ENCODE measurements at places on chromosomes 2 and 18.

GRCh38 chr2:240245184-240245583 lies 104.7 kb upstream of the OTOS start:
- DNase-seq, result no peak

DNA sequence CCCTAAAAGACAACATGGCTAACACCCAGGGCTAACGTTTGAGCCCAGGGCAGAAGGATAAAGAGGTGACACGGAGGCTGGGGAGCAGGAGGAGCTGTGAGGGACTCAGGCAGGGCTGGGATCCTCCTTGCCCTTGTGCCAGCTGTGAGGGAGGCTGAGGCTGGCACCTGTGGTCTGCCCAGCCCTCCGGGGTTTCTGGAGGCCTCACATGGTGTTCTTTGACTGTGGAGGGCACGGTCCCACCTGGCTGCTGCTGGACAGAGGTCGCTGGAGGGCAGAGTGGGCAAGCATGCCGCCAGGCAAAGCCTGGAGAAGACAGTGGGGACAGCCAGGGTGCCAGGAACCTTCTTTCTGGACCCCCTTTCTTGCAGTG lies 26.8 kb upstream of the CNNM3 start:
- DNase-seq, result no peak

GRCh38 chr2:11250400-11251196 lies 93.8 kb downstream of the ROCK2 start:
- no peak for DNase-seq

DNA sequence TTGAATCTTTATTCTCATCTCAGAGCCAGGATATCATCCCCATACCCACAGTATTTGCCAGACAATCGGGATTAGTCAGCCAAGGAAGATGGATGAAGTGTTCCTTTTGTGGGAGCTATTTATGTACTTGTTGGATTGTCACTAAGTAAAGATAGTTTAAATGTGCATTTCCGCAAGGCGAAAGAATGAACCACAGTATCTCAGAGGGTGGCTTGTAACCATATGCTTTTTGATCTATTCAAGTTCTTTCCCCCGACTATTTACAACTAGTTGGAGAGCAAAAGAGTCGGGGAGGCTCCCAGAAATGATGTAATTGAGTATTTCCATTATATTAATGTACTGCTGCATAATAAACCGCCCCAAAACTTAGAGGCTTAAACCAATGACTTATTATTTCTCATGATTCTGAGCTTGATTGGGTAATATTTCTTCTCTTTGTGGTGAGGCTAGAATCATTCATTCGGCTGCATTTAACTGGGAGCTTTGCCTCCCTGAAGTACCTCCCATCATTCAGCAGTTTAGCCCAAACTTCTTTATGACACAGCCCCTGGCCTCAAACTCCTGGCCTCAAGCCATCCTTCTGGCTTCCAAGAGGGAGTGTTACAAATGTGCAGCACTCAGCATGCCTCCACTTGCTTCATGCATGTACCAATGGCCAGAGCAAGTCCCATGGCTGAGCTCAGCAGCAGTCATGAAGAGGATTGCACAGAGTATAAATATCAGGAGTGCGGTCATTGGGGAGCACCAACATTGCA lies 423.7 kb downstream of the METTL4 start:
- no peak for DNase-seq

DNA sequence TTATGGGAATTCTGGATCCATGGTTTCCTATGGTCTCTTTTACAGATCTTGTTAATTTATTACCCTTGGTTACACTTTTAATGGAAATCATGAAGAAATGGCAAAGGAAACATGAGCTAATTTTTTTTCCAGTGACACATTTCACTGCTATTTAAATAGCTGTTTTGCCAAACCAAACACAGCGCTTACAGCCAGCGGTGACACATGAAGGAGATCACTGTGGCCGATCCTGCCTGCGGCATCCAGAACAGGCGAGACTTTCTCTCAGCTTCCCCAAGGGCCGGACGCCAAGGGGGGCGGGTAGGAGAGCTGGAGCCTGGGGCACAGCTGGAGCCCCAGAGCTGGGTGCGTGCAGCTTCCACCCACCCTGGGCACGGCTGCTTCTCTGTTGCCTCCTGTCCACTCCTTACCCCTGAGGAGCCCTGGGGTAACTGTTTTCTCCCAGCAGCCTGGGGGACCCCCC lies 81.4 kb upstream of the PKDCC start:
- no peak for DNase-seq

GRCh38 chr2:196096264-196096663 lies 27.6 kb upstream of the DNAH7 start:
- DNase-seq, result no peak

- DNase-seq, result no peak
Observed at GRCh38 chr2:201273330-201273983, 13.1 kb downstream of the CASP8 start.

- DNase-seq, result no peak
Observed at GRCh38 chr2:201709049-201709448, 10.6 kb upstream of the MPP4 start.

GRCh38 chr2:111946294-111947114 lies 48.1 kb downstream of the MERTK start:
- peak; percentile 32 for DNase-seq

- DNase-seq, result no peak
Observed at GRCh38 chr2:119259296-119259860, 35.7 kb downstream of the STEAP3 start.

GRCh38 chr2:85959826-85960225 lies 71.0 kb upstream of the ST3GAL5 start:
- DNase-seq, result no peak

DNA sequence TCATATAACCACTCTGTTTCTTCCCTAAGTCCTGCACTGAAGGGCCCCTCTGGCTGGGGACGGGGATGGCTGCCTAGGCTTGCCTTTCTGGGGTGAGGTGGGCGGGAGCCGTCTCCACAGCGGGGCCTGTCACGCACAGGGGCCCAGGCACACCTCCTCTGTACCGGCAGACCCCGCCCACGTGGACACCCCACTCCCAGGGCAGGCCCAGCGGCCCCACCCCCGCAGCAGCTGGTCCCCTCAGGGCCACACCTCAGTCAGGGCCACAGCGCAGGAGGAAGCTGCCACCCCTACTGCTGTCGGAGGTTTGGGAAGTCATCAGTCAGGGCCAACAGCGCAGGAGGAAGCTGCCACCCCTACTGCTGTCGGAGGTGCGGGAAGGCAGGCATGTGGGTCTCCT lies 257.6 kb upstream of the RAB6C start:
- DNase-seq, result no peak

DNA sequence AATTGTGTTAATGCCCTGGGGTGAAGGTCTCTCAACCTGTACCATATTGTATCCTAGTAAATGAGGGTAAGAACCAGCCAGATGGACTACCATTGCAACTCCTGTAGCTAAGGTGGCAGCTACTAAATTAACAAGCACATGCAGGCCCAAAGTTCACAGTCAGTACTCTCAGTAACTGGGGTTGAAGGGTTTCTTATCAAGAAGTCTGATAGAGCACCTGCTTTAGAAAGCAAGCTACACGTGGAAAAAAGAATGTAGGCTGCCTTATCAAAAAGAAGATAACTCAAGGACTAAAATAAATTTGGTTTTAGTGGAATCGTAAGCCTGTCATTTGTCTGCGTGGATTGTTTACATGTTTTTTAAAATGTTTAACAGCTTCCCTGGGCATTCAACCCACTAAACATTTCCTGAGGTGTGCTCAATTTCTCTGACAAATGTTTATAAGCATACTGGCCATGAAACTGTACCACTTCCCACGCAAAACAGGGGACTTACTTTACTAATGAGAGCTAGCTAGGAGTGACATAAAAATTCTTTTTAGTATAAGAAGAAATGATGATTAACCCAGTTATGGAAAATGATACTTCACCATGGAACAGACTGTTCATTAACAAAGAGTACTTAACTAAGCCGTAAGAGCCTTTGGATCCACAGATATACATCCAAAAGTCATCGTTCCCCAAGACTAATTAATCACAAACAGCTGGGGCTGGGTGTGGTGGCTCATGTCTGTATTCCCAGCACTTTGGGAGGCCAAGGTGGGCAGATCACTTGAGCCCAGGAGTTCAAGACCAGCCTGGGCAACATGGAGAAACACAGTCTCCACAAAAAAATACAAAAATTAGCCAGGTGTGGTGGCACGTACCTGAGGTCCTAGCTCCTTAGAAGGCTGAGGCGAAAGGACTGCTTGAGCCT lies 36.5 kb downstream of the LPIN2 start:
- DNase-seq, result no peak

- DNase-seq, result peak; percentile 6
Observed at GRCh38 chr2:188524519-188525113, 232.9 kb downstream of the GULP1 start.

GRCh38 chr2:103361712-103362111 lies 599.9 kb downstream of the TMEM182 start:
- no peak for DNase-seq

DNA sequence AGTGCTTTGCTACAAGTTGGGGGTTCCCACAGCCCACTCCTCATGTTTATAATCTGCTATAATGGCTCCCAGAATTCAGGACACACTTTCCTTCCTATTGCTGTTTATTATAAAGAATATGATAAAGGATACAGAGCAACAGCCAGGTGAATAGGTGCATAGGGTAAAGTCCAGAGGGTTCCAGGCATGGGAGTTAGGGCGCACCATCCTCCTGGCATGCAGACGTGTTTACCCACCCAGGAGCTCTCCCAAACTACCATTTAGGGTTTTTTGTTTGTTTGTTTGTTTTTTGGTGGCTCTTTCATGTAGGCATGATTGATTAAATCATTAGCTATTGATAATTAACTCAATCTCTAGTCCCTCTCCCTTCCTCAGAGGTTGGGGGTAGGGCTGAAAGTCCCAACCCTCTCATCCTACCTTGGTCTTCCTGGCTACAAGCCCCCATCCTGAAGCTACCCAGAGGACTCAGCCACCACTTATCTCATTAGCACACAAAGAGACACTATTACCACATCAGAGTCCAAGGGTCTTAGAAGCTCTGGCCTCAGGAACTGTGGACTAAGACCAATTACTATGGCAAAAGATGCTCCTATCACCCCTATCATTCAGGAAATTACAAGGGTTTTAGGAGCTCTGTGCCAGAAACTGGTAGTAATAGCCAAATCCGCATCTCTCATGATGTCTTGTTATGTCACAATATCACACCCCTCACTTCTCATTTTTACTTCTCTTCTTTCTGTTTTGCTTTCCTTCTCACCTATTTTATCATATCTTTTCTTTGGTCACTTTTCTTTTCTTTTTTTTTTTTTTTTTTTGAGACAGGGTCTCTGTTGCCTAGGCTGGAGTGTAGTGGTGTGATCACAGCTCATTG lies 154.9 kb upstream of the TTC39C start:
- no peak for DNase-seq

DNA sequence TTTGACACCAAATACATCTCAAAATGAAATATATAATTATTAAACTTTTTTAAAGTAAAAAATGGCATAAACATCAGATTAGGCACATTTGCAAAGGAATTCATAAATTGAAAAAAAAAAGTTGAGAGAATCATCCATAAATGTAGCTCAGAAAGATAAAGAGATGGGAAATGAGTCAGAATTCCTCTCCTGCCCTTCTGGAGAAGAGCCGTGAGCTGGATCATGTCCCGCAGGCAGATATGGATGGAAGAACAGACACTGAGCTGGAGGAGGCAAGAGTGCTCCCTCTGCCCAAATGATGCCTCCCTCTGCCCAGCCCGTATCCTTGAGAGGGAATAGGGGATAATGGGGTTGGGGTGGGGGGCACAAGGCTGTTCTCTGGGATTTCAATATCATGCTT lies 190.9 kb downstream of the TFCP2L1 start:
- no peak for DNase-seq

- DNase-seq, result no peak
Observed at GRCh38 chr18:6734726-6735430, 5.4 kb downstream of the ARHGAP28 start.

DNA sequence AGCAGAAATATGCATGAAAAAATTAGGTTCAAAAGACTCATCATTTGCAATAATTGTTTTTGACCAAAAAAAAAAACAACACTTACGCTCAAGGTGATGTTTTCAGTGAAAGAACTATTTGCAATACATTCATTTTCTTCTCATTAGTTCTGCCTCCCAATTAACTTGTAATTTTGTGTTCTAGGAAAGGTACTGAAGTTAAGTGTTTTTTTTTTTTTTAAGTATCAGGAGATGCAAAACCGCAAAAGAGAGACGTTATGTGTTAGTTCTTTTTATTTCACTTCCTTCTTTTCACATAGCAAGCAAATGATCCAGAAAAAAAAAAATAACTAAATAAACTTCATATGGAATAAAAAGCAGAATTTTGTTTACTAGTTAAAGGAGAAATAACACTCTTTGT lies 735.2 kb upstream of the GCFC2 start:
- DNase-seq, result no peak

GRCh38 chr2:219626540-219626939 lies 890 bp upstream of the SLC4A3 start:
- DNase-seq, result no peak

GRCh38 chr2:240037358-240037757 lies 7.1 kb upstream of the OR6B2 start:
- DNase-seq, result no peak

- DNase-seq, result no peak
Observed at GRCh38 chr2:223877721-223878410, 40.5 kb upstream of the AP1S3 start.

GRCh38 chr2:33242845-33243244 lies 233.6 kb upstream of the RASGRP3 start:
- no peak for DNase-seq

- no peak for DNase-seq
Observed at GRCh38 chr2:174026122-174026845, 61.1 kb upstream of the SP3 start.

- no peak for DNase-seq
Observed at GRCh38 chr2:123095219-123095835, 929.8 kb upstream of the CNTNAP5 start.

DNA sequence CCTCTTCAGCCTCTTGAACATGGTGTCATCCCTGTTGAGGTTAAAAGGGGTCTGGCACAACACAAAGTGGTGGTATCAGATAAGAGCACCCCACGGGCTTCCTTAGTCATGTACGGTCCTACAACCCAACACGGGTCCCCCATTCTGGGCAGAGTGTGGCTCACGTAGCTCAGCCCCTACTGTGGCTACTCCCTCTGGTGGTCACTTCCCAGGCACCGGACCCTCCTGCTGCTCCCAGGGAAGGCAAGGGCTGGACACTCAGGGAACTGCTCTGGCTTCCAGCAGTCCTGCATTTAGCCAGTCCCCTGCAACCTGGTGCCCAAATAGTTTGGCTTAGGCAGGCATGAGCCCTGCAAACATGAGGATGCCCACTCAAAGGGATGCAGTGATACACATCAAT lies 58.6 kb downstream of the GALNT14 start:
- DNase-seq, result no peak

DNA sequence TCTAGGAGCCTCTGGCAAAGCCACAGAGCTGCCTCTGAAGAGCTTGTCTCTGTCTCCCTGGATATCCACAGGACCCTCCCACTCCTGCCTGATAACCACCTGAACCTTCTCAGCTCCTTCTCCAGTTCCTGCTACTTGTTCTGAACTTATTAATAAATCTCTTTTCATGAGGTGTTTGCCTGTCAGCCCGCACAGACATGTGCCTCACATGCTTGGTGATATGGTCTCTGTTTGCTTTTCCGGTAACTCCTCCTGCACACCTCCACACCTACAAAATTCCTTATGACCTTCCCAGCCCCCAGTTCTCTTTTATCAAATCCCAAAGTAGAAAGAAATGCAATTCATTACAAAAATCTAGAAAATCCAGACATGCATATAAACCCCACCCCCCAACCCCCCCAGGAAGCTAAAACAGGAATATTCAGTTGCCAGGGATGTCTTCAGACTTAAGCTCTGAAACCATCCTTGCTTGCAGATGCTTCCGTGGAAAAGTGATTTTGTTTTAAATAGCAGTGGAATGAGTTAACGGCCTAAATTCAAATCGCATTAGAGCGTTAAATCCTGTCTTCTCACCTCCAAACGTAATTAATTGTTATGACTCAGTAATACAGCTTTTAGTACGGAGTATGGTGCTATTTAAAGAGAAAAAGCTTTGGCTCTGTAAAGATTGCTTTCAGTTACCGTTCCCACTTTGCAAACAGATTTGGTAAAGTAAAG lies 2.1 kb upstream of the PID1 start:
- DNase-seq, result no peak

Measured in SHP77 treated with DMSO at 0.1 percent for 48 hours (cell line).